Activated T-cell treated with anti-CD3 and anti-CD28 coated beads, Interleukin-2, amount 50 U/mL, for 72 hours (primary cell): ENCODE measurements at places on chromosomes 2 and 18. TPM values are rescaled to one million over a fixed set of nuclear protein-coding genes. Genes with fewer than 3 reads are reported as not detected.

The RAD51AP2 gene
- total RNA-seq = not detected

The IER3IP1 gene
- 14.4 TPM for total RNA-seq

The TTC31 gene
- total RNA-seq = 41.8 TPM

DNA sequence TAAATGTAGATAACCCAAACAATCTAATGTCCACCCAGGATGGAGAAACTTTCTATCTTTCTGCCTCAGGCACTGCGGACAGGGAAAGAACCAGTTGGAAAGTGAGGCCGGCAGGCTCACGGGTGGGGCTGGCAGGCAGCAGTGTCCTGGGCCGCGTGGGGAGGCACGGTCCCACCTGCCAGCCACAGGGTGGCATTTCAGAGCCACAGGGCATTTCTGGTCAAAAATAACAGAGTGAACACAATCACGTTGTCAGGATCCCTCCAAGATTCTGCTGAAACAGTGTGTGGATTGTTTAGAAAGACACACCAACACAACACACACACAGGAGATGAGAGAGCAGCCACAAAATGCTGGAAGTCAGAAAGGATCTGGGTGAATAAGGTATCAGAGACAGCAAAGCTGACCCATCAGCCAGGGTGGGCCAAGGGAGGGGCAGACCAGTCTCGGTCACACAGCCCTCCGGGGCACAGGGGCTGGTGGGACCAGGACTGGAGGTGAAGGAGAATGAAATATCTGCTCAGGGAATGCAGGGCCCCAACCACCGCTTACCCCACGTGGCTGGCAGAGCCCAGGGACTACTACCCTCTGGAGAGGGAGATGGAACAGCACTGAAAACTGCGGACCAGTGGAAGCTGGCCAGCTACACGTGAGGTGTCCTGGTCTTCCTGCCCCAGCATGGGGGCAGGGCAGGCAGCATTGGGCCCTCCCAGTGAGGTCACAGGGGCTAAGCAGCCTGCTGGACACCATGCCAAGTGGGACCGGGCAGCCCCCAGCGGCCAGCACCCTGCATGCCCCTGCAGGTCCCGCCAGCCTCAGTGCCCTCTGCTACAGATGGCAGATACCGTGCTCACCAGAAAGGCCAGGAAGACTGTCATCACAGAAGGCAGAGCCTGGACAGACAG, 173.9 kb downstream of the HDAC4 start:
- DNase-seq = no peak

DNA sequence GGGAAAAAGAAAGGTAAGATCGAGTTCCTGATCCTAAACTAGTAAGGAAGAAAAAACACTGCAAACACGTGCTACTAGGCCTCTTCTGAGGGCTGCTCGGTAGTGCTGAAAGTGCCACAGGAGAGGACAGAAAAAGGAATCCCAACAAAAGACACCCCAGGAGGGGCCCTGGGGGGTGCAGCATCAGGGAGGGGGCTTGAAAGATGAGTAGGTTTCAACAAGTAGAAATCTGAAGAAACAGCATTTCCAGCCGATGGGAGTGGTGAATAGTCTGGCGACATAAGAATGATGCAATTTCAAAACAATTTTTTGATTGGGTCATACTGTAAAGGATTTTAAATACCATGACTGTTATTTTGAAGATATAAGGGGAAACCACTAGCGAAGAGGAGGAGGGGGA, 98.6 kb downstream of the NOL10 start:
- no peak for DNase-seq
